ENCODE measurements at places on chromosomes 4 and X. TPM values are rescaled to one million over a fixed set of nuclear protein-coding genes. Genes with fewer than 3 reads are reported as not detected.

DNA sequence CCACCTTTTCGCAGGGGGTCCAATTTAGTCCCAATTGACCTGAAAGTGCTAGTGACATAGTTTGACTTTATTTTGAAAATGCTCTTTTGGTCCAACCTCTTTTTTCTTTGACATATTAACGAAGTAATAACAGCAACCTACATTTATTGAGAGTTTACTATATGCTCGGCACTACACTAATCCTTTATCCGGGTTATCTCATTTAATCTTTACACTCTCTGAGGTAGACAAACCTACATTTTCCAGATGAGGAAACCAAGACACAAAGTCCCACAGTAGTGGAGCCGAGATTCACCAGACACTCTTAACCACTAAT, 307 bp upstream of the ATRX start:
- no peaks in the 10 kb centered on the region for H3K4me1 ChIP-seq
- H3K4me3 ChIP-seq, result peak overlapping the region; percentile 59
- H3K36me3 ChIP-seq, result no peaks in the 10 kb centered on the region
- H3K27ac ChIP-seq, result peak overlapping the region; percentile 99
- no peaks in the 10 kb centered on the region for H3K27me3 ChIP-seq

DNA sequence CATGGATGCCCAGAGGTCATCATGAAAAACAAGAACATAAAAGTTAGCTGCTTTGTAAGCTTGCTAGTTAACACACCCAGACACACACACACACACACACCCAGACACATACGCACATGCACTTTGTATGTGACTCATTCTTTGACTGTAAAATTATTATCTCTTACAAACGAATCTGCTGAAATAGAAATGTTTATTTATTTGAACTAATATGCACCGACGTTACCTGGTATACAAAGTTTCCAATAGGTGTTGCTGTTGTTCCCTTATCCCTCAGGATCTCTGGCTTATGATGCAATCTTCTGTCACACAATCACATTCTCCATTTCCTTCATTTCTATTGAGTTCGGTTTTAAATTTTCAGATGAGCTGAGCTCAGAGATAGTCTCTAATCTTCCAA, 209.3 kb downstream of the PTTG2 start:
- DNase-seq, result no peak
- H3K36me3 ChIP-seq, result no peaks in the 10 kb centered on the region
- no peak overlapping the region for H3K4me3 ChIP-seq
- H3K4me1 ChIP-seq, result no peaks in the 10 kb centered on the region
- no peak overlapping the region for H3K27ac ChIP-seq

- DNase-seq, result no peak
- no peak overlapping the region for H3K4me3 ChIP-seq
- H3K27ac ChIP-seq, result no peak overlapping the region
Observed at GRCh38 chr4:72290737-72291136, 258.9 kb downstream of the NPFFR2 start.

GRCh38 chr4:150769248-150769647, 187.3 kb downstream of the MAB21L2 start:
- peak overlapping the region; percentile 55 for H3K27ac ChIP-seq
- peaks cover 7% of the 10 kb centered on the region for H3K4me1 ChIP-seq
- peak; percentile 29 for DNase-seq
- H3K4me3 ChIP-seq, result no peak overlapping the region
- no peaks in the 10 kb centered on the region for H3K27me3 ChIP-seq
- H3K36me3 ChIP-seq, result no peaks in the 10 kb centered on the region

DNA sequence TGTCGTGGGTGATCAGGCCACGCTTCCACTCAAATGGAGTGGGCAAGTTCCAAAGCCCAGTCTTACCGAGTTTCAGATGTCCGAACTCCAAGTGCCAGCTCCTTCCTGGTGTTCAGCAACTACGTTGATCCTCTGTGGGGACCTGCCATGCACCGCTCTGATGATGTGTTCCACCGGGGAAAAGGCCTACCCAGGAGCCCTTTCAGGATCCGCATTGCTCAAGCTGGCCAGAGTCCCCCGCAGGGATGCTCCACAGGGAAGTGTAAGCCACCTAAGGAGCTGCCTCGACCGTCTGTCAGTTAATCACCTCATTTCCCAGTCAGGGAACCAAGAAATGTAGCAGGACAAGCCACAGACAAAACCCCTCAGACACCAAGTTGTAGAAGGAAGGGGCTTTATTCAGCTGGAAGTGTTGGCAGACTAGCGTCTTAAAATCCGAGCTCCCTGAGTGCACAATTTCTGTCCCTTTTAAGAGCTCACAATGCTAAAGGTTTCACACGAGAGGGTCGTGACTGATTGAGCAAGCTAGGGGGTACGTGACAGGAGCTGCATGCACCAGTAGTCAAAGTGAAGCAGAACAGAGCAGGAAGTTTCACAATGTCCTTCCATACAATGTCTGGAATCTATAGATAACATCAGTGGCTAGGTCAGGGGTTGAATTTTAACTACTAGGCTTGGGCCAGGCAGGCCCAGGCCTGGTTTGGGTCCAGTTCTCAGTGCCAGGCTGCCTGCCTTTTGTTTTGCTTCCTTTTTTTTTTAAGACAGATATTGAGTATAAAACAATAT, 126.2 kb upstream of the ZDHHC15 start:
- no peak overlapping the region for H3K4me3 ChIP-seq
- H3K36me3 ChIP-seq, result no peaks in the 10 kb centered on the region
- DNase-seq, result no peak
- H3K4me1 ChIP-seq, result no peaks in the 10 kb centered on the region
- H3K27me3 ChIP-seq, result no peaks in the 10 kb centered on the region

GRCh38 chr4:75345423-75345822, 168.8 kb downstream of the RCHY1 start:
- peak overlapping the region; percentile 52 for H3K27ac ChIP-seq
- no peaks in the 10 kb centered on the region for H3K27me3 ChIP-seq
- H3K4me3 ChIP-seq, result no peak overlapping the region

GRCh38 chrX:134181275-134181660, 55.7 kb upstream of the CCDC160 start:
- no peaks in the 10 kb centered on the region for H3K27me3 ChIP-seq
- no peak for DNase-seq
- H3K4me3 ChIP-seq, result no peak overlapping the region
- no peaks in the 10 kb centered on the region for H3K36me3 ChIP-seq

- H3K4me1 ChIP-seq, result no peaks in the 10 kb centered on the region
- H3K27ac ChIP-seq, result no peak overlapping the region
- DNase-seq, result no peak
Observed at GRCh38 chr4:90883519-90883918, 756.3 kb downstream of the CCSER1 start.

GRCh38 chr4:87391576-87392054, 627 bp upstream of the HSD17B11 start:
- H3K36me3 ChIP-seq, result no peaks in the 10 kb centered on the region
- no peak for DNase-seq
- no peaks in the 10 kb centered on the region for H3K27me3 ChIP-seq
- peak overlapping the region; percentile 91 for H3K27ac ChIP-seq

GRCh38 chr4:67809502-67809901, 55.3 kb upstream of the GNRHR start:
- H3K4me3 ChIP-seq, result no peak overlapping the region
- no peaks in the 10 kb centered on the region for H3K4me1 ChIP-seq
- no peaks in the 10 kb centered on the region for H3K36me3 ChIP-seq
- no peaks in the 10 kb centered on the region for H3K27me3 ChIP-seq

- H3K27ac ChIP-seq, result no peak overlapping the region
- H3K4me1 ChIP-seq, result peaks cover 5% of the 10 kb centered on the region
- no peak for DNase-seq
- peaks cover 3% of the 10 kb centered on the region for H3K27me3 ChIP-seq
- no peaks in the 10 kb centered on the region for H3K36me3 ChIP-seq
Observed at GRCh38 chr4:73870768-73871167, 1.6 kb downstream of the CXCL1 start.

- H3K4me3 ChIP-seq, result no peak overlapping the region
- no peak overlapping the region for H3K27ac ChIP-seq
- no peak for DNase-seq
- no peaks in the 10 kb centered on the region for H3K36me3 ChIP-seq
- H3K4me1 ChIP-seq, result no peaks in the 10 kb centered on the region
Observed at GRCh38 chr4:138591808-138592207, 349.7 kb upstream of the SLC7A11 start.

The TRIM60 gene
- total RNA-seq, result not detected

The TMSB4X gene
- 6,141 TPM for total RNA-seq

The MAOB gene
- total RNA-seq, result 47.0 TPM
